Umbilical cord (tissue), 2 donors: ENCODE measurements at places on chromosomes 7 and 10. TPM values are rescaled to one million over a fixed set of nuclear protein-coding genes. Genes with fewer than 3 reads are reported as not detected.

Gene RARRES2
- 62.1 TPM for total RNA-seq

Gene ADAM12
- 196 TPM for total RNA-seq

Gene KNDC1
- total RNA-seq = 4.8 TPM

Gene LRRTM3
- 6.5 TPM for total RNA-seq

- no peak for DNase-seq
These were observed 51.3 kb downstream of the PWWP2B start for GRCh38 chr10:132448248-132448731.

GRCh38 chr10:131846240-131847101 is 54.3 kb upstream of the PPP2R2D start:
- no peak for DNase-seq

DNA sequence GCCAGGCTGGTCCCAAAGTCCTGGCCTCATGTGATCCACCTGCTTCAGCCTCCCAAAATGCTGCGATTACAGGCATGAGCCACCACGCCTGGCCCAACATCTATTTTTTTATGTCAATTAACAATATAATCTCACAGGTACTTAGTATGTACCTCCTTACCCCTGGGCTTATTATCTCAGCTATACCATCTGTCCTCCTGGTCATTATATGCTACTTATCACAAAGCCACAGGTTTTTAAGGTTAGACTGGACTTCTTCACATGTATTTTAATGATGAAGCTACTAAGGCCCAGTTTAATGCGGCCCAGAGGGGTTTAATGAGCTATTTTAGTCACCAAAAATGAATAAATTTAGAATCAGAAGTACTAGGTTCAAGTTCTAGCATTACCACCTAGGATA is 3.4 kb downstream of the NSUN6 start:
- no peak for DNase-seq

- DNase-seq = no peak
These were observed 23.5 kb upstream of the GPR141 start for GRCh38 chr7:37659971-37660565.

DNA sequence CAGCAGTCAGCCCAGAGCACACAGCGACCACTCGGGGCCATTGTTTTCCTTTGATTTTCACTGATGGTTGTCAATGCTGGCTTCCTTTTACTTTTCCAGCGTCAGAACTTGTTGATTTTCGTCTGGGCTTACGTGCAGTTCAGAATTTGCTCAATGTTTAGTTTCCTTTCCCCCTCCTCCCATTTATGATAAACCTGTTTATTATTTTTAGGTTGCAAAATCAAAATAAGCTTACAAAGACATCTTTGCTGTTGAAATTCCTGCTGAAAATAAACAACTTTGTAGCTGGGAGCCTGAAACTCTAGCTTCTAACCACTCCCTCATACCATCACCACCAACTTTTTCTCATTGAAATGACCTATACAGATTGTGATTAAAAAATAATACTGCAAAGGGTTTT is 83.1 kb upstream of the LYZL1 start:
- no peak for DNase-seq

DNA sequence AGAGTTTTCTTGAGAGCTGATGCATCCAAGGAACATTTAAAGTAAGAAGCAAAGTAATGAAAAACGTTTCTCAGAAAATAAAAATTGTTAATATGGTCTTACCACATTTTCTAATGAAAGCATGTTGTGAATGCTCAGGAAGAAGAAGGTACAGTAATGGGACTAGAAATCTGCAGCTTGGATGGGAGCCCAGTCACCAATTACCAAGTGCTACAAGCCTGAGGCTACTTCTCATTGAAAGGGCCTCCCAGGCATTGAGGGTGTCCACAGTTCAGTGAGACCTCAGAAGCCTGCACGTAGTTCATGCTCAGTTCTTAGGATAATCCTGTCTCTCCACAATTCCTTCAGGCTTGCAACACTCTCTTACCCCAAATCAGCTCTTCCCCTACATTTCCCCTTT is 17.6 kb downstream of the PTN start:
- no peak for DNase-seq

- DNase-seq = no peak
These were observed 262.0 kb upstream of the FERD3L start for GRCh38 chr7:19407270-19407669.

DNA sequence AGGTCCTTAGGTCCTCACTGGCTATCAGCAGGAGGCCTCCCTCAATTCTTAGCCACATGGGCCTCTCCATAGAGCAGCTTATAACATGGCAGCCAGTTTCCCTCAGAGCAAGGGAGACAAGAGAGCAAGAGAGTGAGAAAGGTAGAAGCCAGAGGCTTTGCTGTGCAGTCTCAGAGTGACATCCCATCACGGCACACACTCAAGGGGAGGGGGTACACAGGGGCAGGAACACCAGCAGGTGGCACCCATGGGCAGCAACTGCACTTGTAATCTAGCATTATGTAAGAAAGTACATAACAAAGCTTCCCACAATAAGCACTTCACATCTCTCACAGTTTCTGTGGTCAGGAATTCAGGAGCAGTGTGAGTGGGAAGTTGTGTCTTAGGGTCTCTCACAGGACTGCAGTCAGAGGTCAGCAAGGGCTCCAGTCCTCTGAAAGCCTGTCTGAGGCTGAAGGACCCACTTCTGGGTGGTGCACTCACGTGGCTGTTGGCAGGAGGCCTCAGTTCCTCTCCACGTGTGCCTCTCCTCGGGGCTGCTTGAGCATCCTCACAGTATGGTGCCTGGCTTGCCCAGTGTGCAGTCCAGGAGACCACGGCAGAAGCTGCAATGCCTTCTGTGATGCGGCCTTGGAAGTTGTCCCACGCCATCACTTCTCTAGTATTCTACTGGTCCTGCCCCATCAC is 159.4 kb downstream of the OAT start:
- DNase-seq = no peak

GRCh38 chr7:45921699-45922519 is 837 bp upstream of the IGFBP3 start:
- DNase-seq = peak; percentile 84

DNA sequence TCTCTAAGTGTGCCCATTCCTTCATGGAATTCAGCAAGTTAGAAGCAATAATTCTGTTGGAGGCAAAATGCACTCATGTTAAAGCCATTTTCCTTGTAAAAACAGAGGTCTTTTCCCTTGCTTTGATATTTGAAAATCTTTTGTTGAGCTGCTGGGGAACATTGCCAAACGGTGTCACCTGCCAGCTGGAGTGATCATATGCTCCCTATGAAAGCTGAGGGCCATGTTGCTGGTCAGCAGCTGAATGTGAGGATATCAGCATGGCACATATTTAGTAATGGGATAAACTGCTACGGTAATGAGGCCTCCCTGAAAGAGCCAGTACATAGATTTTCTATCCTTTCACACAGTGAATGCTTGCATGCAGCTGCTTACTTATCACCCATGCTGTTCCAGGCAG is 224.3 kb downstream of the THSD7A start:
- DNase-seq = peak; percentile 63
